Fibroblast of pulmonary artery (primary cell): ENCODE measurements at places on chromosomes 7 and 10.

DNA sequence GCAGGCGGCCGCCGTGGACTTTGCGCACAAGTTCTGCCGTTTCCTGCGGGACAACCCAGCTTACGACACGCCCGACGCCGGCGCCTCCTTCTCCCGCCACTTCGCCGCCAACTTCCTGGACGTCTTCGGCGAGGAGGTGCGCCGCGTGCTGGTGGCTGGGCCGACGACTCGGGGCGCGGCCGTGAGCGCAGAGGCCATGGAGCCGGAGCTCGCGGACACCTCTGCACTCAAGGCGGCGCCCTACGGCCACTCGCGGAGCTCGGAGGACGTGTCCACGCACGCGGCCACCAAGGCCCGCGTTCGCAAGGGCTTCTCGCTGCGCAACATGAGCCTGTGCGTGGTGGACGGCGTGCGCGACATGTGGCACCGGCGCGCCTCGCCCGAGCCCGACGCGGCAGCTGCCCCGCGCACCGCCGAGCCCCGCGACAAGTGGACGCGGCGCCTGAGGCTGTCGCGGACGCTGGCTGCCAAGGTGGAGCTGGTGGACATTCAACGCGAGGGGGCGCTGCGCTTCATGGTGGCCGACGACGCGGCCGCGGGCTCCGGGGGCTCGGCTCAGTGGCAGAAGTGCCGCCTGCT lies 14.1 kb downstream of the SH2B2 start:
- DNase-seq = no peak

- DNase-seq = no peak
These were observed 88.9 kb downstream of the WDFY4 start for GRCh38 chr10:48773580-48773979.

- no peak for DNase-seq
These were observed 127.6 kb downstream of the CHN2 start for GRCh38 chr7:29322023-29322712.

DNA sequence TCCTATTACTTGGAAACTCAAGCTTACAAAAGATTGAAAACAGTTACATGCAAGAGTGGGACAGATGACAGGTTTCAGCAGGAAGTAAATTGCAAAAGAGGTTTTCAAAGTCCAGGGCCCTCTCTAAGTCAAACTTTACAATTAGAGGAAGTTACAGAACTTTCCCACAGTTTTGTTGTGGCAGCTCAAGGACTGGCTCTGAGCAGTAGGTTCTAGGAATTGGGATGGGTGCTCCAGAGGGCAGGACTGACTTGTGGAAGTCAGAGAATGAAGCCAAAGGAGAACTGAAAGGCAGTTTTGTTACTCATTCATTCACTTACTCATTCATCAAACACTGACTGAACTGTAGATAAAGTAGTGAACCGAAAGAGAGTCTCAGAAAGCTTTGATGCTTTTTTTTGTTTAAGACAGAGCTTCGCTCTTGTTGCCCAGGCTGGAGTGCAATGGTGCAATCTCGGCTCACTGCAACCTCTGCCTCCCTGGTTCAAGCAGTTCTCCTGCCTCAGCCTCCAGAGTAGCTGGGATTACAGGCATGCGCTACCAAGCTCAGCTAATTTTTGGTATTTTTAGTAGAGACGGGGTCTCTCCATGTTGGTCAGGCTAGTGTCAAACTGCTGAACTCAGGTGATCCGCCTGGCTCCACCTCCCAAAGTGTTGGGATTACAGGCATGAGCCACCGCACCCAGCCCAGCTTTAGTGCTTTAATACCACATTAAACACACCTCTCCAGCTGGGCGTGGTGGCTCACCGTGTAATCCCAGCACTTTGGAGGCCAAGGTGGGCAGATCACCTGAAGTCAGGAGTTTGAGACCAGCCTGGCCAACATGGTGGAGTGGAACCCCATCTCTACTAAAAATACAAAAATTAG lies 66.8 kb upstream of the CCNJ start:
- DNase-seq = no peak

- DNase-seq = peak; percentile 64
These were observed 15.5 kb upstream of the SEMA3C start for GRCh38 chr7:80934321-80934720.

GRCh38 chr10:62456611-62457101 lies 82.5 kb downstream of the ZNF365 start:
- DNase-seq = no peak

GRCh38 chr7:15684871-15685270 lies 1.6 kb downstream of the MEOX2 start:
- no peak for DNase-seq

- no peak for DNase-seq
These were observed 8.7 kb downstream of the ESYT2 start for GRCh38 chr7:158820656-158821055.

- no peak for DNase-seq
These were observed 22.7 kb downstream of the ZNF22 start for GRCh38 chr10:45023426-45023825.

DNA sequence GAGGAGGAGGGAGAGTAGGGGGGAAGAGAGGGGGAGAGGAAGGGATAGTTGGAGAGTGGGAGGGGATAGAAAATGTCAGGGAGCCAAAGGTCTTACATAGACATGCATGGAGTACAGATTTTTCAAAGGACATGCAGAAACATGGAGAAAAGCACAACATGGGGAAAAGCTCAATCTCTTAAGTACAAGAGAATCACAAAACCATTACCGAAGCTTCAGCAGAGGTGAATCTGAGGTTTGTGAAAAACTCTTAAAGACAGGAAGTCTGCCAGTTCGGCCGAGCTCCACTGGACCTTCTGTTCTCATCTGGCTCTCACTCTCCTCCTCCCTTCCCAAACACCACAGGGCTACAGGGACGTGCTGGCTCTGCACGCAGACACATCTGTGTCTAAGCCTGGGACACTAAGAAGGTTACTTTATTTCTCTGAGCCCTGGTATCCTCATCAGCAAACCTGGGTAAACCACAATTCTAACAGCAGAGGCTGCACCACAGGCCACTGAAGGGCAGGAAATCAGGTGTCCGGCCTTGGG lies 133.9 kb downstream of the COBL start:
- DNase-seq = no peak

DNA sequence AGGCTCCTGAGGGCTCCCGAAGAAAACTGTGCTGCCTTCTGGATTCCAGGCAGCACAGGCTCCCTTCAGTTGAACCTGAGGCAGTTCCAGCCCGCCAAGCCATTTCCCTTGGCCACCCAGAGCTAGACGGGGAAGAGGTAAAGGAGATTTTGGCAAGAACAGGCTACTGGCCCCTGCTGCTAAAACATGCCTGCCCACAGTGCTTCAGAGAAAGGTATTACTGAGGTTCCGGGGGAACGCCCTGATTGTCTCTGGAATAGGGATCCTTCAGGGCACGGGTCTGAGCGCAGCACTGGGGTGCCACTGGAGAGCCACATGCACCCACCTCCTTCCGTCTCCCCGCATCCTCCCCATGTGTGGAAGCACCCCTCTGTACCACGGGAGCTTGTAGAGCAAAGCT lies 247.4 kb downstream of the BAMBI start:
- no peak for DNase-seq

GRCh38 chr10:66848856-66849255 lies 77.0 kb upstream of the LRRTM3 start:
- no peak for DNase-seq

GRCh38 chr7:91299952-91300775 lies 35.9 kb downstream of the FZD1 start:
- no peak for DNase-seq

DNA sequence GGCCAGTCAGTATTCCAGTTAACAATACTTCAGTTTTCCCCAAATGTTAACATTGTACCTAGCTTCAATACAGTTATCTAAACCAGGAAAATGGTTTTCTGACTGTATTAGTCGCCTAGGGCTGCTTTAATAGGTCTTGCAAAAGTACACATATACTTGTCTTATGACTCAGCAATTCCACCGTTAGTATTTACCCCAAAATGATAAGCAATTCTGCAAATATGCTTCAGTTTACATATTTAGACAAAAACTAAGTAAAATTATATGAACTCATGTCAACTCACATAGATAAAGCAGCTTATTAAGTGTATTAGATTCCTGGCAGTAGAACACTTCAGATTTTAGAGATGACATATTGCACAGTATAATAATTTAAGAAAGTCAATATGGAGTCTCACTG lies 363.3 kb downstream of the ARL4A start:
- DNase-seq = peak; percentile 83

DNA sequence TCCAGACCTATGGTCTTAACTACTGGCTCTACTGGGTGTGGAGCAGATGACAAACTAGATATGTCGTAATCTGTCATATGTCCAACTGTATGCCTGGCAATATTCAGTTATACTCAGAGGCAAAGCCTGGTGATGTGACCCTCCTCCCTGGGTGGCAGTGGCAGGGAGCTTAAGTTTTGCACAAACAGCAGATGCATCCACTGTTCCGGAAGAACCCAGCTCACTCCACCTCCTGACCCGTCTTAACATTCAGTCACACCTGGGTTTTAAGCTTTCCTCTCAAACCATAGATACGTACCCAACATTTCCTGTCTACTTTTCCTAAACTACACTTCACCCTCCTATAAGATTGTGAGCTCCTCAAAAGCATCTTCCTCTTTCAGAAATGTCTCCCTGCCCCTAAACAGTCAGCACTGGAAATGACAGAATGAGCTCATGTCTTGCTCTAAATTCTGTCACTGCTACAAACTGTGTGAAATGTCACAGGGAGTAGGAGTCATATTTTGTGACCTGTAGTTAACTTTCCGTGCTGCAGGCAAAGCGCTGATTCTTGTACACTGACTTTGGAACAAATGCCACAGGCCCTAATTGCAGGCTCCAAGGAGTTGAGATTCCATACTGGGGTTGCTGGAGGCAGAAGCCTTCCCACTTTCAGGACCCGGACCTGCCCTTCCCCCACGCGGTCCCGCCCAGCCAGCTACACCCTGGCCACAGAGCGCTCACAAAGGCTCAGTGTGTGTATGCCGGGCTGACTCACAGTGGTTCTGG lies 23.9 kb downstream of the SCD start:
- DNase-seq = peak; percentile 93

DNA sequence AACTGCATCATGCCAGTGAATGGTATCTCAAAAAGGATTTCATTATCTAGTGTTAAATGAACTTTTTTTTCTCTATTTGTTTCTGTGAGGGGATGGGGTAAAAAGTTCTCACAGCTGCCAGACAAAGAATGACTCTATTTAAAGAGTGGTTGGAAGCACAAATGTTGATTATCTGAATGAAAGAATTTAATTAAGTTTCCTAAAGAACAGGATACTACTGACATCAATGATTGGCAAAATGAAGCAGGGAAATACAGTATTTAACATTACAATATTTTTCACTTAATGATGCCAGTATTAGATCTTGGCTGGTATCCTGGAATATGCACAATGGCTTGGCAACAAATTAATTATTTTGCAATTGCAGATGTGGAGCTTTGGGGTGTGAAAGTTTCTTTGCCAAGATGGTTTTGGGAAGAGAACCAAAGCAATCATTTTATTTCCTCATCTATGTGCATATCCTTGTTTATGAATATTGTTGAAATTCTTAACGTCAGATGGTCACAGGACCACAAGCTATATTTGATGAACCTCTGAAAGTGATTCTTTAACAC lies 336.8 kb downstream of the ARL4A start:
- peak; percentile 82 for DNase-seq

DNA sequence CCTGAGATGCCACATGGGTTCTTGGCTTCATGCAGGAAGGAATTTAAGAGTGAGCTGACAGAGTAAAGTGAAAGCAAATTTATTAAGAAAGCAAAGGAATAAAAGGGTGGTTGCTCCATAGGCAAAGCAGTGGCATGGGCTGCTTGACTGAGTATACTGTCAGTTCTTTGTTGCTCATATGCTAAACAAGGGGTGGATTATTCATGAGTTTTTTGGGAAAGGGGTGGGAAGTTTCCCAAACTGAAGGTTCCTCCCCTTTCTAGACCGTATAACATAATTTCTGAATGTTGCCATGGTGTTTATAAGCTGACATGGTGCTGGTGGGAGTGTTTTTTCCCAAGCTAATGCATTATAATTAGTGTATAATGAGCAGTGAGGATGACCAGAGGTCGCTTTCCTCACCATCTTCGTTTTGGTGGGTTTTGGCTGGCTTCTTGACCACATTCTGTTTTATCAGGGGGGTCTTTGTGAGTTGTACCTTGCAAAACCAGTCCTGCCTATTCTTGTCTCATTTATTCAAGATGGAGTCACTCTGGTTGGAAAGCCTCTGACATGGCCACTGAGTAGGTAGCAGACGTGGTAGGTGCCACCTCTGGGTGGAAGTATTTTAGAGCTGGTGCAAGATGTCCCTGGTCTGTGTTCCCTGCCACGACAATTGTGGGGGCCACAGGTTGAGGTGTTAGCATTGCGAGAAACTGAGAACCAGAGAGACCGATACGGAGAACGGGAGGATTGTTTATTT lies 107.5 kb upstream of the SDK1 start:
- peak; percentile 46 for DNase-seq

DNA sequence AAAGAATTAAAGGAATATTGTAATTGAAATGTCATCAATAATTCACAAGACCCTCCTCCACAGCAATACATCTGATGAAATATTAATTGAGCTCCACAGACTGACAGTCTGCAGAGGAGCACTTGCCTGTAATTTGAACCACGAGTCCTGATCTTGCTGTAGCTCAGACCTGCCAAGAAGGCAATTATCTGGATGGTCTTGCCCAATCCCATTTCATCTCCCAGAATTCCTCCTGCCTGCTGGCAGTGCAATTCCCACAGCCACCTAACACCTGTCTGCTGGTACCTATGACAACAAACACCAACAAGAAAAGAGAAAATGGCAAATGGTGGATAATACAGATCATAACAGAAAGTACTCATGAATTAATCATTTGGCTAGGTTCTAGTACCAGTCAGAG lies 38.5 kb downstream of the ERCC6 start:
- no peak for DNase-seq

GRCh38 chr10:2543142-2543886 lies 524.0 kb upstream of the PFKP start:
- DNase-seq = no peak

DNA sequence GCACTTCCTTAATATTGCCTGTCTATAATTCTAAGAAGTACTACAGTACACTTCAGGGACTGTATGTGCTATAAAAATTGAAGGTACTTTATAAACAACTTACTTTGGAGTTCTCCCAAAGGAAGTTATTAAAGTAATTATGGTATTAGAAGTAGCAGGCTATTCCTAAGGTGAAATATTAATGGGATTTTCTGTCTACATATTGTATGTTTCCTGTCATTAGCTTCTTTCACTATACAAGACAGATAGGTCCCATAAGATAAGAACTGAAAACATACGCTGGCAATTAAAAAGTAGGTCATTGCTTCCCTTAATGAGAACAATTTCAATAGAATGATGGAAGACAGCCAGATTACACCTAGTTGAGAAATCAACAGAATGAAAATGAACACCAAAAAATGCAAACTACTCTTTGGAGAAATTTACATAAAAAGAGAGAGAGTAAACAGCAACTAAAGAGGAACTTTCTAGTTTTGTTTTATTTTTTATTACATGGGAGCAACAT lies 147.0 kb downstream of the HBP1 start:
- DNase-seq = no peak
